ENCODE measurements at places on chromosomes 3 and 15.

GRCh38 chr15:31867536-31868442, 162.5 kb upstream of the CHRNA7 start:
- peak; percentile 65 for DNase-seq

- DNase-seq: no peak
Measured at GRCh38 chr3:101942356-101942755, 93.0 kb downstream of the NFKBIZ start.

DNA sequence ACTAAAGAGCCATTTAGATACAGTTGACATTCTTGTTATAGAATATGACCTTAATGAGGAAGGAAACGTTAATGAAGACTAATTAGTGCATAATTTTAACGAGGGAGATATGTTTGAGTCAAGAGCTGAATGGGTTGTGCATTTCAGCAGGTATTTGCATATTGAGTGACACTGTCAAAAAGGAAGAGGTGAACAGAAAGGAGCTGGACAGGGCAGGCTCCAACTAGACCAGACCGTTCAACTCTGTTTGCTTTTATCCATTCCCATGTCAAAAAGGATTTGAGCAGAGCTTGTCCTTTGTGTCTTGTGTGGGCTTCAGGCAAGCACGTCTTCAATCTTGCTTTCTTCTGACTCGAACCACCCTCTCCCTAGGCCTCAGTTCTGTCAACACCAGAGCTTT, 40.7 kb downstream of the B3GALNT1 start:
- DNase-seq: no peak

DNA sequence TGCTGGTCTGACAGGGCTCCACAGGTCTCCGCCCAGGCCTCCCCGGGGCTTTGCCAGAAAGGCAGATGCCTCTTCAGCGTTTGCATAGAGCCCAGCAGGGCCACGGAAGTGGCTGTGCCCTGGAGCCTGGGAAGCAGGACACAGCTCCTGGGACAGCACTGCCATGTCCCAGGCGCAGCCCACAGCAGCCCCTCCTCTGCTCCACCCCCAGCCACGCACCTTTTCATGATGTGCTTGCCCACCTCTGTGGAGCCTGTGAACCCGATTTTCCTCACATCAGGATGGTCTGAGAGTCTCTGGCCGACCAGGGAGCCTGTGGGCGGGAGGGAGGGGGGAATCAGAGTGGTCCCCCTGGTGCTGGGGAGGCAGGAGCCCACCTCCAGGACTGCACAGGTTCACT, 33.9 kb upstream of the SLC41A3 start:
- DNase-seq: no peak

- no peak for DNase-seq
Measured at GRCh38 chr15:55401786-55402246, 6.3 kb downstream of the CCPG1 start.

- DNase-seq: no peak
Measured at GRCh38 chr15:22810033-22810852, 23.8 kb downstream of the NIPA1 start.

- no peak for DNase-seq
Measured at GRCh38 chr3:196320137-196320536, 2.1 kb upstream of the DYNLT2B start.

GRCh38 chr15:94272251-94272898, 41.0 kb downstream of the MCTP2 start:
- DNase-seq: no peak

DNA sequence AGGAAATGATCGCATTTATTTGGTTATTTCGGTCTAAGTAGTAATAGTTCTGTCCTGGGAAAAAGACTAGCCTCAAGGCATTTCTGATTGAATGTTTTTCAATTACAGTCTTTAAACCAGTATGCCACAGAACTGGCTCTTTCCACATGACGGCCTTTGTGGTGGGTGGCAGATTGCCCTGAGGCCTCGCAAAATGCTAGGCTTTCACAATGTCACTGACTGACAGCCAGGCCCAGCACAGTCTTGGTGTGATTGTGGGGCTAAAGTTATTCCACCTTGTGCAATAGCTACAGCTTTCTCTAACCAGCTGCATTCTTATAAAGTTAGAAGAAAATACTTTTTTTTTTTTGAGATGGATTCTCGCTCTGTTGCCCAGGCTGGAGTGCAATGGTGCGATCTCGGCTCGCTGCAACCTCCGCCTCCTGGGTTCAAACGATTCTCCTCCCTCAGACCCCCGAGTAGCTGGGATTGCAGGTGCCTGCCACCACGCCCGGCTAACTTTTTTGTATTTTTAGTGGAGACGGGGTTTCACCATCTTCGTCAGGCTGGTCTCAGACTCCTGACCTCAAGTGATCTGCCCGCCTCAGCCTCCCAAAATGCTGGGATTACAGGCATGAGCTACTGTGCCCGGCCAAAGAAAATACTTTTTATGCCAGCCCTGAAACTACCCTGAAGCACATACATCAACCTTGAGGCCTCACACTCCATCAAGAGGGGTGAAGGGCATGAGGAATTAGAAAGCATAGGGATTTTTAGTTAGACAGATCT, 2.5 kb upstream of the ADIPOQ start:
- DNase-seq: no peak

GRCh38 chr15:73058437-73058836, 6.2 kb downstream of the NEO1 start:
- DNase-seq: no peak

- no peak for DNase-seq
Measured at GRCh38 chr3:55619046-55619808, 132.1 kb upstream of the WNT5A start.

GRCh38 chr3:185613016-185613415, 26.9 kb downstream of the SENP2 start:
- no peak for DNase-seq

- DNase-seq: no peak
Measured at GRCh38 chr3:25396686-25397085, 31.4 kb upstream of the RARB start.

GRCh38 chr3:25306066-25306465, 122.0 kb upstream of the RARB start:
- DNase-seq: no peak

- DNase-seq: peak; percentile 25
Measured at GRCh38 chr15:35751413-35752133, 205.6 kb upstream of the DPH6 start.

DNA sequence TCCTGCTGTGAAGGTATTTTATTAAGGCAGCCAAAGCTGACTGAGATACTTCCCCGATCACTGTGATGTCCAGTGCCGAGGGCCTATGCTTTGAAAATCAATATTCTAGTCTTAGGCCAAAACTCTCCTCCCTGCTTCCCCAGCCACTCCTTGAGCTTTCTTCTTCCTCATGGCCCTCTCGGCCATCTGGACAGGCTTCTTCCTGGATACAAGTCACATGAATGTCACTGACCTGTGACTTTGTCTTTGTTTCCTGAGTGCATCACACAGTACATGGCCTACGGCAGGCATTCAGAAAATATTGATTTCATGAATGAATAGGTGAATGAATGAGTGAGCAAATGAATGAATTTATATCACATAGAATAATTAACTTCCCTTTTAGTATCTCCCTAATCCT, 24.6 kb upstream of the HES1 start:
- DNase-seq: no peak

GRCh38 chr3:109851854-109852253, 514.5 kb upstream of the DPPA4 start:
- no peak for DNase-seq

- no peak for DNase-seq
Measured at GRCh38 chr3:24195504-24196230, 250.6 kb downstream of the NR1D2 start.

- peak; percentile 50 for DNase-seq
Measured at GRCh38 chr3:27533718-27534573, 49.8 kb upstream of the SLC4A7 start.

GRCh38 chr3:71783152-71783551, 1.8 kb downstream of the PROK2 start:
- no peak for DNase-seq

GRCh38 chr3:192054881-192055280, 593.9 kb downstream of the PYDC2 start:
- DNase-seq: peak; percentile 10

GRCh38 chr3:159607856-159608255, 380.8 kb upstream of the IL12A start:
- no peak for DNase-seq

- DNase-seq: no peak
Measured at GRCh38 chr3:127043041-127043641, 60.2 kb downstream of the PLXNA1 start.

GRCh38 chr3:168047190-168047795, 48.4 kb downstream of the GOLIM4 start:
- DNase-seq: peak; percentile 6

GRCh38 chr15:98953000-98953787, 54.4 kb downstream of the PGPEP1L start:
- no peak for DNase-seq

- DNase-seq: no peak
Measured at GRCh38 chr3:38022301-38022700, 7.1 kb downstream of the PLCD1 start.

DNA sequence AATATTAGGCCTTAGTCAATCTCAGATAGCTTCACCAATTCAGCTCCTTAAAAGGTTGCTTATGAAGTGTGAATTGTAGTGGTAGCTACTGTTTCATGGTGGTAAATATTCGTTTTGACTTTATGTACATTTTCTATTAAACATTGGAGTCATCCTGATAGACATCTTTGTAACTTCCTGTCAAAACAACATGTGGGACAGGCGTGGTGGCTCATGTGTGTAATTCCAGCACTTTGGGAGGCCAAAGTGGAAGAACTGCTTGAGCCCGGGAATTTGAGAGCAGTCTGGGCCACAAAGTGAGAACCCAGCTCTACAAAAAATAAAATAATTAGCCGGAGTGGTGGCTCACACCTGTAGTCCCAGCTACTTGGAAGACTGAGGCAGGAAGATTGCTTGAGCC, 2.0 kb upstream of the TRIM59 start:
- no peak for DNase-seq

DNA sequence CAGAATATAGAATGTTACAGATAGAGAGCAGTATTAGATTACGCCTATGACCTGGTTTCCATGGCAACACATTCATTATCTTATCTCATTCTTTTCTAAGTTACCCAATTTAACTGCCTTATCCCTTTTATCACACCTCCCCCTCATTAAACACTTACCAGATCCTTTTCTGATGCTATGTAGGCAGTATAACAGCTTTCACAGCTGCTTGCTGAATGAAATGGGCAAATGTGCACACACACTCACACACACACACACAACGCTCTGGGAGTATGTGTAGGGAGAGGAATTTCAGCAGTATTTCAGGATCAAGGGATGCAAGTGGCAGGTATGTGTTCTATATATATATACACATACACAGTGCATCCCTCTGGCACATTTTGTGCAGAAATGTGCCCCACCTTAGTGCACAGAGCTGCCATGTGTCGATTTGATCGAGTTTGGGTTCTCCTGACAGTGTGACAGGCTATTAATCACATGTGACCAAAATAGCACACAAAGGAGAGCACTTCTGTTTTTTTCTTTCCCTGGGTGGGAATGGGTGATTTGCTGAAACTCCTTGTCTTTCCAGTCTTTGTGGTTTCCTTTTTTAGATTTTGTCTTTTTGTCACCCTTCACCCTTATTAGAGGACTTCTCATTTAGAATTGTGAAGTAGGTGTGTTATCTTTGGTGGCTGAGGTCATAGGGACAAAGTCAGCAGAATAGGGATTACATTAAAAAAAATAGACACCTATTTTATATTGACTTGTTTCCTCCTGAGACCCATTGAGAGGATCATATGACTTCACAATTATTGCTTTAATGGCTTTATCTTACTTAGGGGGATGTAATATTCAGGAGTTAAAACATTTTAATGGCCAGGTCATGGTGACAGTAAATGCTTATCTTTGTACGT, 553.7 kb downstream of the PDCD6IP start:
- DNase-seq: no peak

DNA sequence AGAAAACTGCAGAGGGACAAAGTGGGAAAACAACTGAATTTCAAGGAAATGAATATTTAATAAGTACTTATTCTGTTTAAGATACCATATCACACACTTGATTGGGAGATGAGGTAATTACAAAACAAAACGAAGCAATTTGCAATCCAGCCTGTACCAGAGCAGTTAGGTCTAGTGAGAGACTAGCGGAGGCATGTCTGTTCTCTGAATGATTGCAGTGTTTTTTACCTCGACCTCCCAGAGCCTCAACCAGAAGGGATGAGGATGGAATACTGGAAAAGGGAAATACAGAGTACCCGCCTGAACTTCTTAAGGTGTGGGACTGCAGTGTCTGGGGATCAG, 59.5 kb downstream of the PIK3CB start:
- DNase-seq: no peak

GRCh38 chr3:131782751-131783150, 252.1 kb downstream of the CPNE4 start:
- no peak for DNase-seq

GRCh38 chr15:29910068-29910467, 87.8 kb upstream of the TJP1 start:
- DNase-seq: no peak

GRCh38 chr3:152359385-152360248, 90.9 kb downstream of the MBNL1 start:
- no peak for DNase-seq

DNA sequence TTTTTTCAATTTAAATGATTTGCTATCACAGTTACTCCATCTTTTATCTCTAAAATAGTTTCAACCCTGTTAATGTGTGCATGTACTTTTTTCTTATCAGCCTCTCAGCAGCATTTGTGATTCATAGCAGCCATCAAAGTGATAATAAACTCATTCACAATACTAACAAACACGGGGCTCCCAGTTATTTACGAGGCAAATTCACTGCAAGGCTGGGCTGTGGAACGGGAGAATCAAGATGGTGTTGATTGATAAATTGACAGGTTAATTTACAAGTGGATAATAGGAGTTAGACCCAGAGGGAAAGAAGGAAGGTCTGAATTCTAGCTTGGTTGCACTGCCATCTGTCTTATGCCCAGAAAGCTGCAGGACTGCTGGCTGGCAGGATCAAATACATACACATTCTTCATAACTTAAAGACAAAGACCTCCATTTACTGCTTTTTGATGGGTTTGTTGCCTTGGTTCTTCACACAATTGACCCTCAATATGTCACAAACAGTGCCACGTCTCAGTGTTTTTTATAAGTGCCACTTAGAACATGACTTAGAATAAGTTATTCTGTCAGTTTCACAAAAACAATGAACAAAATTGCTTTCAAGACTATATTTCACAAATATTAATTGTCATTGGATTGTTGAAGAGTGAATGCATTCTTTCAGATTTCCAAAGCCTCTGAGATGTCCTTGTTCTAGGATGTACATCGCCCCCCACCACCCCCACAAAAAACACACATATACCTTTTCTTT, 562.8 kb downstream of the NR2F2 start:
- no peak for DNase-seq

- no peak for DNase-seq
Measured at GRCh38 chr3:172592898-172593669, 69.9 kb upstream of the TNFSF10 start.

DNA sequence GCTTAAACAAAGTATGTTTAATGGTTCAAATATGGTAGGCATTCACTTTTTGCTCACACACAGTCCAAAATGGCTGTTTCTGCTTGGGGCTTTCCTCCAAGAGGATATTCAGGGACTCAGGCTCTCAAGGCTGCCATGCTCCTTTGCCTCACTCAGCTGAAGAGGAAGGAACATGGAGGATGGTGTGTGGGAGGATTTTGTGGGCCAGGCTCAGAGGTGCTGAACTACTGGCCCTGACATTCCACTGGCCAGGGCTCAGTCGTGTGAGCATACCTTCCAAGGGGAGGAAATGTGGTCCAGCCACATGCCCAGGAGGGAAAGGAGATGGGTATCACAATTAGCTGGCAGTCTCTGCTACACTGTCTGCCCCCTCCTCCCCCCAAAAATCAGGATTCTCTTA, 8.7 kb downstream of the PXYLP1 start:
- DNase-seq: peak; percentile 19
